ENCODE measurements at places on chromosomes 16 and 17. TPM values are rescaled to one million over a fixed set of nuclear protein-coding genes. Genes with fewer than 3 reads are reported as not detected.

DNA sequence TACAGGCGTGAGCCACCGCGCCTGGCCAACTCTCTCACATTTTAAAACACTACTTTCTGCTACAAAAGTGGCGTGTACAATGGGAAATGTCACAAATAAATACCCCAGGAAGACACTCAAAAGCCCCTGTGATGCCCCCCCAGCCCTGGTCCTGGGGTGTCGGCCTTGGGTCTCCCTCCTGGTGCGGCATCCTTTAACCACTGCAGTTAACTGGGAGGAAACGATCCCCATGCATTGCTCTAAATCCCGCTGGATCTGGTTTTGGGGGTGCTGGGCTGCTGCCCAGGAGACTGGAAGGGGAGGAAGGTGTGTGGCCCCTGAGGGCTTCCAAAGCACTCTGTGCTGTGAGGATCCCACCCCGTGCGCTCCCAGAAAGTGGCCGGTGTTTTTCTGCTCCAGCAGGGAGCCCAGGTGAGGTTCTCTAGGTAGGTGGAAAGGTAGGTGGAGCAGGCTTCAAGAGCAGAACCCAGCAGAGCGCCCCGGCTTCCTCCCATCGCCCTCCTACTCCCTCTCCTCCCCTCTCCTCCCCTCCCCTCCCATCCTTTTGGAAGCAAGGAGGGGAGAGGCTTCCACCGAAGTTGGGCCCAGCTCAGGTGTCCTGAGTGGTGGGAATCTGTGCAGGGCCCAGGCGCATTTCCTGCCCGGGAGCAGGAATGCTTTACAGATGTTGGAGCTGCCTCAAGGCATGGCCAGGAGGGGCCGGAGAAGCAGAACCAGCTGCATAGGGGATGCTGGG is 363.3 kb downstream of the SEC14L1 start:
- DNase-seq = no peak

DNA sequence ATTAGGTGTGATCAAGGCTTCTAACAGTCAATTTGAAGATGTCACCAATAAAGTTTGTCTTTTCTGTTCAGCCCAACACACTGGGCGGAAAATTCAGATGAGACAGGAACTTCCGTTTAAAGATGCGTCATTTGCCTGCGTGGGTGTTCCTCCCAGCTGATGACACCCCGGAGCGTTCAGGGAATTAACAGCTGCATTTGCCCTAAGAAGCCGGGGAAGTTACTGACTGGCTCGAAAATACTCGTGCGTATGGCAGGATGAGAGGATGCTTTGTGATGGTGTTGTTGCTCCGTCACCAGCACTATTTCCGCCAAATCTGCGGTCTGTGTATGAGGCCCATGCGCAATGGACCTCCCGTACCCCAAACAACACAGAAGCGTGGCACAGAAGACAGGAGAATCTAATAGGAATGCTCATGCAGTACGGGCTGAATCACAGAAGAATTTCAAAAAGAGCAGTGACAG is 11.9 kb upstream of the PVALEF start:
- DNase-seq = peak; percentile 70

Gene NHLRC4
- total RNA-seq = 0.05 TPM

DNA sequence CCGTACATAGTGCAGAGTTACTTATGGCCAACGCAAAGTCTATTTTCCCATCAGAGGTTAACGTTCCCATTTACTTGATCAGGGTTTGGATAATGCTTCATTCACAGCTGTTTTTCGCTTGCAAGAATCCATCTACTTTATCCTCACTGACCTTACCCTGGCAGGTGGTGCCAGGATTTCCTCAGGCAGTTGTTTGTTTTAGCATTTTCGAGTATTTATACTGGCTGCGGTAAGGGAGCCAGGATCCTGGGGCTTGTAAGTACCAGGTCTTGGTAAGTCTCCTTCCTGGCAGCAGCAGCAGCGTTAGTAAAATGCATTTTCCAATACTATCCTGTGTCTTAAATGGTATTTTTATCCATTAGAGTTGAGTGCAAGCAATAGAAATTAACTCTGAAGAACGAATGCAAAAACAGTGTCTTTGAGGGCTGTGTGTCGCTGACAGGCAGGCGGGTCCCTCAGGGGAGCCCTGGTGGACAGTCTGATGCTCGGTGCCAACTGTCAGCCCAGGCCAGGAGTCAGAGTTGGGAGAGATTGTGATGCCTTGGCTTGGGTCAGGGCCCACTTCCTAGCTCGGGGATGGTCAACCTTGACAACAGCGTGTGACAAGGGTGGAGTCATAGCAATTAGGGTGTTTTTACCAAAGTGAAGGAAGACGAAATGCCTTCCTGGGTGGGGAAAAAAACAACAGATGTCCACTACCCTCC is 92.4 kb upstream of the HSBP1 start:
- peak; percentile 39 for DNase-seq

GRCh38 chr16:4726616-4727015 is 7.5 kb downstream of the ANKS3 start:
- no peak for DNase-seq

DNA sequence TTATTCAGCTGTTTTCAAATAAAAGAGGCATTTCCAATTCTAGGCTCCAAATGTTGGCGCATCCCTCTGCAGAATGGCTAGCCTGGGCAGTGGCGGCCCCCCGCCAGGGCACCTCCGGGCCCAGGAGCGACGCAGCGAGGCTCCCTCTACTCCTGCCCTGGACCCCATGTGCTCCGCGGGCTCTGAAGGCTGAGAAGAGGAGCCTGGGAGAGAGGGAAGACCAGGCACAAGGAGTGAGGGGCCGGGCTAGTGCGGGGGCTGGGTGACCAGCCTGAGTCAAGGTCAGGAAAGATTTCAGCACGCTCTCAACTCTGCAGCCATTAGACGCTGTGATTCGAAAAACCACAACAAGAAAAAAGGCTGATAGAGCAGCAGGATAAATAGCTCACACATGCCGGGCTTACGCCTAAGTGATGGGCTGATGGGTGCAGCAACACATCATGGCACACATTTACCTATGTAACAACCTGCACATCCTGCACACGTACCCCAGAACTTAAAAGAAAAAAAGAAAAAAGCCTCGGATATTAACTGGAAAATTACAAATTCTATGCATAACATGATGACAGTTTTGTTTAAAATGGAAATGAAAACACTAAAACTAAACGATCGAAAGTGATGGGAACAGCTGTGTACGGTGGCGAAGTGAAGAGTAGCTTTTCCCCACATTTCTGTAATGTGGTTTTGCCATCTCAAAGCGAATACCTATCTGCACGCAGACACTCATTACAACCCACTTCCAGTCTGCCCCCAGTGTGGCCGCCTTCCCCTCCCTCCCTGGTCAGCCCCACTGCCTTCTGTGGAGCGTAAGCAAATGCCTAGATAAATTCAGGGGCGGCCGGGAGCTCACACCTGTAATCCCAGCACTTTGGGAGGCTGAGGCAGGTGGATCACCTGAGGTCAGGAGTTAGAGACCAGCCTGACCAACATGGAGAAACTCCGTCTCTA is 44.4 kb downstream of the MAP1LC3B start:
- peak; percentile 50 for DNase-seq

Gene ABAT
- total RNA-seq = 3.2 TPM

DNA sequence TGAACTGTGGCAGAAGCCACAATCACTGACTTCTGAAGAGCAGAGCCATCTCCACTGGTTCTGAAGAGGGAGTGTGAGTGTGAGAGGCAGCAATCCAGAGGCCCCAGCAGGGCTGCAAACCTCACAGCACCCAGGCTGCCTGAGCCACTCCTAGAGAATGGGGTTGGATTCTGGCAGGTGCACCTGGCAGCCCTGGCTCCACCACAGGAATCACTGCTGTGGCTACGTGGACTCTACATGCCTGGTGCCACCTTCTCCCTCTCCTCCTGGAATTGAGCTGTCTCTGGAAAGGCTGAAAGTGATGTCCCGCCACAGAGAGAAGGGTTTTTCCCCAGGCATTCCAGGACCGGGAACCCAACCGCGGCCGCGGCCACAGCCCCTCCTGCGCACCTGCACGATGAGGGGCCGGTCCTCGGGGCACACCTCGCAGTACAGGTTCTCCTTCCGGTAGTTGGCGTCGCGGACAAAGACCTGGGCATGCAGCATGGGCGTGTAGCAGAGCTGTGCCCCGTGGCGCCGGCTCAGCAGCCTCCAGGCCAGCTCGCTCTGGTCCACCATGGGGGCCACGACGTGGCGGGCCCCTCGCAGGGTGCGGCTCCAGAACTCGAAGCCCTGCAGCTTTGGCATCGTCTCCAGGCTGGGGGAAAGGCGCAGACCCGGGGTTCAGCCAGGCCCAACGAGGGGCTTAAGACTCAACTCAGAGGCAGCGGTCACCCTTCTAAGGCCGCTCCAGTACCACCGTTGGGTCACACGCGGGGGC is 991 bp downstream of the DUS1L start:
- no peak for DNase-seq

Gene NOD2
- total RNA-seq = 0.31 TPM

GRCh38 chr16:65662256-65662655 is 540.4 kb upstream of the CDH11 start:
- no peak for DNase-seq

GRCh38 chr17:63946440-63947363 is 14.6 kb upstream of the CD79B start:
- peak; percentile 43 for DNase-seq

Gene HSPB9
- not detected for total RNA-seq

- DNase-seq = no peak
These were observed 120.6 kb downstream of the SALL1 start for GRCh38 chr16:51030516-51030915.

GRCh38 chr16:85860413-85861094 is 38.4 kb upstream of the IRF8 start:
- no peak for DNase-seq

GRCh38 chr17:76670718-76671122 is 27.2 kb upstream of the ST6GALNAC1 start:
- no peak for DNase-seq

GRCh38 chr16:70395345-70395901 is 43.5 kb downstream of the ST3GAL2 start:
- DNase-seq = peak; percentile 56

Gene TP53TG3D
- total RNA-seq = 2.1 TPM

- DNase-seq = no peak
These were observed 395.1 kb downstream of the SEC14L1 start for GRCh38 chr17:77535892-77536291.

Gene HS3ST3B1
- 6.0 TPM for total RNA-seq

Gene NPIPB8
- total RNA-seq = not detected

DNA sequence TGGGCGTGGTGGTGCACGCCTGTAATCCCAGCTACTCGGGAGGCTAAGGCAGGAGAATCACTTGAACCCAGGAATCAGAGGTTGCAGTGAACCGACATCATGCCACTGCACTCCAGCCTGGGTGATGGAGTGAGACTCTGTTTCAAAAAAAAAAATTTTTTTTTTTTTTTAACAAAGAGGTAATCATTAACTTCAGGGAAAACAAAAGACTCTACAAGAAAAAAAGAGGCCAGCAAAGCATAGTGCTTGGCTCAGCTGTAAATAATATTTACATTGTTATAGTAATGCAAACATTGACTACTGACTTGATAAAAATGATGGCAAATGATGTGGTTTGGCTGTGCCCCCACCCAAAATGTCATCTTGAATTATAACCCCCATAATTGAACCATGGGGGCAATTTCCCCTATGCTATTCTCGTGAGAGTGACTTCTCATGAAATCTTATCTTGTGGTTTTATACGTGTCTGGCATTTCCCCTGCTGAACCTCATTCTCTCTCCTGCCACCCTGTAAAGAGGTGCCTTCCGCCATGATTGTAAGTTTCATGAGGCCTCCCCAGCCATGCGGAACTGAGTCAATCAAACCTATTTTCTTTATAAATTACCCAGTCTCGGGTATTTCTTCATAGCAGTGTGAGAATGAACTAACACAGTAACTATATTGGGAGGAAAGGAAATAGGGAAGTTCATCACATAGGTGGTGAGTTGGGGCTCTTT is 12.7 kb upstream of the SSTR2 start:
- no peak for DNase-seq

DNA sequence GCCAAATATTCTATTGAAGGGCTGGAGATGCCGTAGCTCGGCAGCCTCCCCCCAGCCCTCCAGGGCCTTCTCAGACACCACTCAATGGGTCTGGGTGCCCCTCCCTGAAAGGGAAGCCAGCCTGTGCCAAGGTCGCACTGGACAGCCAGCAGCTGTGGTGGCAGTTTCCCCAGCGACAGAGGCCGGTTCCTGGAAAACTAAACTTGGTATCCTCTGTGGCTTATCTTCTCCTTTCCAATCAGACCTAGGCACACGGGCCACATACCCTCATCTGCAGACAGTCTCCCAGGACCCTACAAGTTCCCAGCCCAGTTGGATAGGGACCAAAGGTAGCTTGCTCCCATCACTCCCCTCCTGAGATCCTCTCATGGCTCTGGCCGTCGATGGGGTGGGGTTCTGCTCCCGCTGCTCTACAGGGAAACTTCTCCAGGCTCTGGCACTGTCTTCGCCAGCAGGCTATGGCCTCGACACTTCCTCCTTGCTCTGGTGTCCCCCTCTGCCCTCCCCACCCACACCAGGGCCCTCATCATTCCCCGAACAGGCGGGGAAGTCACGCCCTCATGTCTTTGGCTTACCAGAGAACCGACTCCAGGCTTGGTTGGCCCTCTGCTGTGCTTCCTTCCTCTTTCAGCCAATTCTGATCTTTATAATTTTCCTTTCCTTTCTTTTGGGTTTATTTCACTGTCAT is 18.3 kb upstream of the IL21R start:
- DNase-seq = no peak

DNA sequence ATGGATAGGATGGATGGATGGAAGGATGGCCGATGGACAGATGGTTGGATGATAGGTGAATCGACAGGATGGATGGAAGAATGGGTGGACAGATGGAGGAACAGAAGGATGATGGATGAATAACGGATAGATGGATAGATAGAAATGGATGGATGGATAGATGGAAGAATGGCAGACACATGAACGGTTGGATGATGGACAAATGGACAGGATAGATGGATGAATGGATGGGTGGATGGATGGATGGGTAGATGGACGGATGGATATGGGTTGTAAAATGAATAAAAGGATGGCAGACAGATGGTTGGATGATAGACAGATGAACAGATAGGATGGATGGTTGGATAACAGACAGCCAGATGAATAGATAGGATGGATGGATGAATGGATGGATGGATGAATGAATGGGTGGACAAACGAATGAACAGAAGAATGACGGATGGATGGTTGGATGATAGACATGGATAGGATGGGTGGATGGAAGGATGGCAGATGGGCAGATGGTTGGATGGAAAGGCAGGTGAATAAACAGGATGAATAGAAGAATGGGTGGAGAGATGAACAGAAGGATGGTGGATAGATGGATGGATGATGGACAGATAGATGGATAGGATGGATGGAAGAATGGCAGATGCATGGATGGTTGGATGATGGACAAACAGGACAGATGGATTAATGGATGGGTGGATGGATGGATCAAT is 55.9 kb downstream of the DYNLRB2 start:
- no peak for DNase-seq

Gene COG7
- 14.3 TPM for total RNA-seq

DNA sequence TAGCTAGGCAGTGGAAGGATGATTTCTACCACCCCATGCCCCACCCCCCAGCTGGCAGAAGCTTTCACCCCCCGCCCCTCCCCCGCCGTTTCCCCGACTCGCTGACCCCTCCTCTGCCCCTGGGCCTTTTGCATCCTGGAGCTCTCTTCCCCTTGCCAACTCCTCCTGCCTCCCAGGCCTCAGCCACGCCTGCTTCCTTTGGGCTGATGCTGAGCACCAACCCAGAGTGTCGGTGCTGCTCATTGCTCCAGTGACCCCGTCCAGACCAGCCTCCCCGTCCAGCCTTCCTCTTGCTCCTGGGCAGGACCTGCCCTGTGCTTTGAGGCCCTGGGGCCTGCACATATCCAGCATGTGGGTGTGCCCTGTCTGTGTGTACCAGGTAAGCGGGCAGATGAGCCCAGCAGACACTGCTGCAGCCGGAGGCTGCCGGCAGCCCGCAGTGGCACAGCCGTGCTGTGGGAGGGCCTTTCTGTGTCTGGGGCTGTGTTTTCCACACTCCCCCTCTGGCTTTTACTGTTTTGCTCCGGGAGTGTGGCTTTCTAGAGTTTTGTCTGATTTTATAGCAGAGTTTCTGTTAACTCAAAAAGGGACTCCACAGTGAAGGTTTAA is 72.9 kb downstream of the JPH3 start:
- DNase-seq = no peak

Data from myocyte (in vitro differentiated cells).